Activated B cell treated with CpG ODN at 0.5 μM for 24 hours (primary cell): ENCODE measurements at places on chromosomes 7 and 10.

GRCh38 chr7:44050121-44050914 lies 5.8 kb downstream of the DBNL start:
- no peak for DNase-seq

DNA sequence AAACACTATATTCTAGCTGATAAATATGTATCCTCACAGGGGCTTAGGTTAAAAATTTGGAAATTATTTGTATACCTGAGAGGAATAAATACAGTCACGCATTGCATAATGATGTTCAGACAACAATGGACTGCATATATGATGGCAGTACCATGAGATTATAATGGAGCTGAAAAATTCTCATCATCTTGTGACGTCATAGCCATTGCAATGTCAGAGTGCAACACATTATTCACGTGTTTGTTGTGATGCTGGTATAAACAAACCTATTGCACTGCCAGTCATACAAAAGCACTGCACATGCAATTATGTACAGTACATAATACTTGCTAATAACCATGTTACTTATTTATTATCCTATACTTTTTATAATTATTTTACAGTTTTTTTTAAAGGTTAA lies 31.4 kb downstream of the STEAP1B start:
- no peak for DNase-seq

DNA sequence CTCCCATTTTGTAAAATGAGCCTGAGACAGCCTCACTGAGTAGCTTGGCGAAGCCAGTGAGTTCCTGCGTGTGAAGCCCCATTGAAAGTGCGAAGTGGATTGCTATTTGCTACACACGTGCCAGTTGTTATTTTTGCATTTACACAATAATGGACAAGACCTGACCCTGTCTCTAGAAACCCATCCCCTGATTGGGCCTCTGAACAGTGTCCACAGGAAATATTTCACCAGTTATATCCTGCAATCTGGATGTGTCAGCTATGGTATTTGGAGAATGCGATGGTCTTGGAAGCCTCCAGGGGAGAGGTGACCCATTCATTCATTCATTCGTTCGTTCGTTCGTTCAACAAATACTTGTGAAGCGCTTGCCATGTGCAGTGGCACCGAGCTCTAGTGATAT lies 37.1 kb downstream of the COL13A1 start:
- DNase-seq, result no peak

DNA sequence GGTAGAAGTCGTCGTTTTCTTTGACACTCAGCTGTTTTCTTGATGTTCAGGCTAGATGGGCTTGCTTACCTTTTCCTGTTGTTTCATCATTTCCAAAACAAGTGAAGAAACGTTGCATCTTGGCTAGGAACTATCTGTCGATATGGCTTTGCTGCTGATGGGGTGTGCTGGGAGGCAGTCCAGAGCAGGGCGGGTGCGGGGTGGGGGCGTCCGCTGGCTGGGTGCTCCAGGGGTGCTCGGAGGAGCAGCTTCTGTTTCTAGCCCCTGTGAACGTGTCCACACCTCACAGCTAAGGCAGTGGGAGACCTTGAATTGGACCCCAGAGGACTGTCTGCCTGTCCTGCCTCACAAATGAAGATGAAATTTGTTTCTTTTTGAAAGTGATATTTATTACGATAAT lies 7.6 kb upstream of the SUN1 start:
- no peak for DNase-seq

DNA sequence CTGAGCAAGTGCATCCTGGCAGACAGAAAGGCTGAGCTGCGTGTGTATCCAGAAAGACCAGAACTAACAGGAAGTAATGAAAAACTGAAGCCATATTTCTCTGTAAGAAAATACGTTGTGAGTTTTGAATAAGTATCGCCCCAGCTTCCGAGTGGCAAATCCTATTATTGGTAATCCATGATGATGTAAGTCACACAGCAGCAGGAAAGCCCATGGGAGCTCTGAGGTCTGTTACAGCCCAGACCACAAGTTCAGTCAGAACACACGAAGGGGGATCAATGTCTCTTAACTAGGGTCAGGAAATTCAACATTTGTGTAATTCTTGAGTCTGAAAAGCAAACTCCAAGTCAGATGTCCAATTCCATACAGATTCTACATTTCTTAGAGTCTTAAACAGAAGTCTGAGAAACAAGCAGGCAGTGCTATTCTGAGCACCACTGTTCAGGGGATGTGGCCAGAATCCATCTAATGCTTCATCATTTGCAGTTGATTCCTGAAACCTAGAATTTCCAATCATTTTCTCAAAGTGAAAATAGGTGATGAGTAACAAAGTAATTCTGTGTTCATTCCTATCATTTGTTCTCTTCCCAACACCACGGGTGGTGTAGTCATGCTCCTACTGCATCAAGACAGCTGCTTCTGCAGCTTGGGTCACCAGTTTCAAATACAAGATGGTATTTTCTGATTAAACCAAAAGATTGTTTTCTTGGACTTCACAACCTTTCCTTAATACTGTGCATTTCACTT lies at the start of gene LRIT2:
Gene LRIT2 (minus strand): TSS at position 118 of the 747 bp plus-strand sequence. CDS start 24 bp downstream, at position 94.
- no peak for DNase-seq

DNA sequence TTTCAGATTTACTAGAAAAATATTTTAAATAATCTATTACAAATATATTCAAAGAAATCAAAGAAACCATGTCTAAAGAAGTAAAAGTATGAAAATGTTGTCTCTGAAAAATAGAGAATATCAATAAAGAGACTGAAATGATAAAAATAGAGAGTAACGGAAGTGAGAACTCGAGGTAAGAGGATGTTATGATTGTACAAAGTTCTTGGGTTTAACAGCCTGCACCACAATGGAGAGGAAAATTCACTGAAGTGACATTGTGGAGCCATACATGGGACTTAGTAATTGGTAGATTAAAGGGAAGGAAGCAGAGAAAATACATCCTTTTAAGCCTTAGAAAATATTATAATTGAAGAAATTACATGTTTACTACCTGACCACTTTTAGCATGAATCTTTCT lies 77.9 kb downstream of the THSD7A start:
- no peak for DNase-seq
